T-helper 1 cell (primary cell): ENCODE measurements at places on chromosomes 7 and 10.

DNA sequence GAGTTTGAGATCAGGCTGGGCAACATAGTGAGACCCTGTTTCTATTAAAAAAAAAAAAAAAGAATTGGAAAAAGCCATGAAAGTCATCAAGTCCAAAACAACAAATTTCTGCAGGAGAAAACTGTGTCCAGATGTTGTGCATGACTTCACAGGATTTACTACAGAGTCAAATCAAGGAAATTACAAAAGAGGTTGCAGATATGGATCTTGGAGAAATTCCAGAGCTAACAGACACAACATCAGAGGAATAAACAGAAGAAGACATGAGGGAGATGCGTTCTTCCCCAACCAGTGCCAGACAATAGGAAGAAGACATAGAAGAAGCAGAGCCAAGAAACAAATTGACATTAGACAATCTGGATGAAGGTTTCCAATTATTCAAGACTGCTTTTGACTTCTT, 24.3 kb upstream of the KCNIP2 start:
- no peak for DNase-seq

- no peak for DNase-seq
These were observed 39.4 kb upstream of the ZNF488 start for GRCh38 chr10:47423476-47423875.

- no peak for DNase-seq
These were observed 43.7 kb downstream of the DGKB start for GRCh38 chr7:14858866-14859265.

GRCh38 chr7:111682588-111683340, 120.5 kb upstream of the IMMP2L start:
- no peak for DNase-seq

DNA sequence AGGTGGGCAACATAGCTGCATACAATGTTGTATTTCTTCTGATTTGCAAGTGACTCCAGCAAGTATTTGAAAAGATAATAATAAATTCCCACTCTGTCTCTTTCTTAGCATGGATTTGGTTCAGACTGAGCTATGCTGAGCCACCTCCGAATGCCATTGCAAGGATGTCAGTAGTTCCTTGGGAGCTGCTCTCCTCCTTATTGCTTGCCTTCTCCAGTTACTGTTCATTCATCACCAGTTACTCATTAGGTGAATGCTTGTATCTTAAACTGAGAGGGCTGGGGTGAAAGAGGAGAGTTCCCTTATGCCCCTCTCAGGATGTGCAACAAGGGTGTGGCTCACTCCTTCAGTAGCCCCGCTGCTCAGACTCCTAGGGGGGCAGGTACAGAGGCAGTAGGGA, 78.4 kb upstream of the PRKAR2B start:
- DNase-seq: no peak
